Stimulated activated CD4-positive, alpha-beta T cell treated with anti-CD3 and anti-CD28 coated beads, Interleukin-4, amount 100 ng/mL, for 4 hours (primary cell): ENCODE measurements at places on chromosomes 5 and 9.

DNA sequence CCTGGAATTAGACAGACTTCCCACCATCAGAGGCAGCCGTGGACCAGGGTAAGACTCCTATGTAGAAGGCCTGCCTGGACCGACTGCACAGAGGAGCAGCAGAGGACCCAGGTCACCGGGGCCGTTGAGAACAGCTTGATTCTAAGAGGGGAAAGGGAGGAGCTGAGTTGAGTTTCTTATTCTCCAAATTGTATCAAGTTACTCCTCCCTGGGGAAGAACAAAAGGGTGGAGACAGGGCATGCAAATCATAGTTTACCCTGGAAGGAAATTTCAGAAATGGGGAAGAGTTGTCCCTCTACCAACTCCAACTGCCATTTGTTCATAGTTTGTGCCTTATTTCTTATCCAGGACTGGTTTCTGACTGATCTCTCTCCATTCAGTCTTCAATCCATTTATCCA lies 20.9 kb upstream of the SLC31A2 start:
- no peak for DNase-seq

DNA sequence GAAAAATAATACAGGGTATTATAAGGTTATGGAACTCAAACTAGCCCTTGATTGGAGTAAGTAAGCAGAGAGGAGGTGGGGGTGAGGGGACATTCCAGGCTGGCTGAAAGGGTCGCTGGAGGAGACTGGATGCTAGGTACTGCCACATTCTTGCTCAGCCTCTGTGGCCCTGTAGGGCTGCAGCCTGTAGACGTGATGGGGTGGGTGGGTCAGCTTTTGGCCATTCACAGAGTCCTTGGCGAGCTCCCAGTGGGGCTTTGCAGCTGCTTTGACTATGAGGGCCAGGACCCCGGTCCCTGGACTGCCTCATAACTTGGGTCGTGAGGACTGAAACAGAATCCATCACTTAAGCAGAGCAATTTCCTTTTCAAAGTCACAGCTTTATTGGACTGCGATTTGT lies 4.2 kb upstream of the GDNF start:
- no peak for DNase-seq

GRCh38 chr5:143550986-143551630 lies 147.6 kb upstream of the NR3C1 start:
- DNase-seq = no peak

DNA sequence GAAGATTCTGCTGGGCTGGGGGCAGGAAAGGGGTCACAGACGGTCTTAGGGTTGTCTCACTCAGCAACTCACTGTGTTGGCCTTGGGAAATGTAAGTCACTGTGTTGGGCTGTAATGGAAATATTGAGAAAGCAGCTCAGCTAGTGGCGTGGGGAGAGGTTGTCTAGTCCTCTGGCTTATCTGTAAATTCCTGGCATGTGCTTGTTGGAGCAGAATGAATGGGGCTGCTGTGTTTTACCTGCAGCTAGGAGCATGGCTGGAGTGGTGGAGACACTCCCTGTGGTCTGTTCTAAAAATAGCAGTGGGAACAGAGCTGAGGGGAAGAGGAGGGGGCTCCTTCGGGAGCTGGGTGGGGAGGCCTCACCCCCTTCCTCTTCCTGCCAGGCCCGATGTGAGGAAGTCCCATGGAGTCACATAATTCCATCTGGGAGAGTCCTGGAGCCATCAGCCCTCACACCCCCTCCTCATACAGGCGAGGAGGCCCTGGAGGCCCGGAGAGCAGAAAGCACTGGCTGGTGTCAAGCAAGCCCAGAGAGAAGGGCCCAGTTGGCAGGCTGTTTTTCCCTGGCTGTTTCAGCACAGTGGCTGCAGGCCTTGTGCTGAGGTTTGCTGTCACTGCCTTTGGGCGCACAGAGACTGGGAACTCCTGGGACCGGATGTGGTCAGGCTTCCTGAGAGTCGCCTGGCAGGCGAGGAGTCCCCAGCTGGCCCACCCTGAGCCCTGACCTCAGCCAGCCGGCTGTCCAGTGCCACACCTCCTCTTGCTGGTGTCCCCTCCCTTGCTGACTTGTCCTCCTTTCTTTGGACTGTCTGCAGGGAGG lies 84.9 kb downstream of the RGS3 start:
- peak; percentile 59 for DNase-seq

DNA sequence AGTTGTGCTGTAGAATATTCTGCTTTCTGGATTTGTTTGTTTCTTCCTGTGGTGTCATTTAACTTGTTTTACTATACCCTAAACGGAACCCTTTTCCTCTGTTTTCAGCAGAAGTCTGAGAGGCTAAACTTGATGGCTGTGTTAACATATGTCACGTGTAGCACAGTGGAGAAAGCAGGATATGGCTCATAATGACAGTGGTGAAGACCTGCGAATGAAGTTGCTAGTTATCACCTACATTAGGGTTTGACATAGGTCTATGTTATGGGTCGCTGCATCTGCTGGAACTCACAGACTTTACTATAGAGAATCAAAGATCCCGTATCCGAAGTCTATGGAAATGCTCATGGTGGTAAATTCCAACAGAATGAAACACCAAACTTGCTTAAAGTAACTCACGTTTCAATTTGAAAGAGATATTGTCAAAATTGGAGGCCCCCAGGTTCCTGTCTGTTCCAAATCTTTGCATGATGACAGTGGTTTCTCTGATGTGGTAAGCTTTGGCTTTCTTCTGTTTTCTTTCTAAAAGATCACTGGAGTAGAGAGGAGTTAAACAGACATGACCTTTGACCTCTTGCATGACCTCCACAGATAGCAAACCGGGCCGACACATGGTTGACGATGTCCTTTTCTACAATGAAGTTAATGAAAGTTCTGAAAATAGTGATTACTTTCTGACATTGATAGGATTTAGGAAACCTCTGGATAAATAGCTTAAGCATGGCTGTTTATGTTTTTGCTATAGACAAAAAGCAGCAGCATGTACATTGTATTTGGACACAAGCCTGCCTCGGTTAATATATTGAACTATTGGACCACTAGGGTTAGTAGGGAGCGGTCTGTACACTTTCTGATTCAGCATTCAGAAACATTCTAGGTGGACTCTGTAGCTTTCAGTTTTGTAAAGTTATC lies 3.1 kb upstream of the CATSPER3 start:
- DNase-seq = no peak

DNA sequence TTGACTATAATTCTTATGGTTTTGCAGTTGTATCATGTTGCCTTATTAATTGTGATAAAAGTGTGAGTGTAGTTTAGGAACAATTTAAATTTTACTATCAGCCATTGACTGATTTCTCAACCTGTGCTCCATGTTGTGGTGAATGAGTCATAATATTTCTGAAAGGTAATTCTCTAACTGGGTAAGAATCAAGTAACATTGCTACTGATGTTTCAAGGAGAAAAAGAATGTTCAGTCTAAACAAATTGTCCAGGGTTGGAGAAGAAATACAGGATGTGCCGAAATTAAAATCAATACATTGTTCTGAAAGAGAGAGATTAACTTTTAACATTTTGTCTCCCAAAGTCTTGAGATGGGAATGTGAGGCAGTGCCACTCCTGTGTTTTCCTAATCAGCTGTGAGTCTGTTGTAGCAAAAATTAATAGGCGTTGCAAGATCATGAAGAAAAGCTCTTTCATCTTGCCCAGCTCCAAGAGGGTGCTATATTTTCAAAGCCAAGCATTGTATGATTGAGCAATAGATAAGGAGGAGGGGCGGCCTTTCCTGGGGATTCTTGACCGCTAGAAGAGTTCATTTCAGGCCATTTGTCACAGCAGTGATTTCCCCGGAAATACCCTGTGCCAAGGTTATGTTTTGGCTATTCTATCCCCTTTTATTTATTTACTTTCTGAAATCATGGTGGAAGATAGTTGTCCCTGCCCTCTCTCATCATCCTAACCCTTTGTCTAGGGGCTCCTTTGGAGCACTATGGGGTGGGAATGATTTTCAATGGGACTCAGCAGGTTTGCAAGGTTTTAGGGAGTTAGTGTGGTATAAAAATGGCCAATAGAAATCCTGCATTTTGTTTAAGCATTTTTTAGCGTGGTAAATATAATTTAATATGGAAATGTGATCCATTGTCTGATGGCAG lies 151.6 kb downstream of the FOCAD start:
- no peak for DNase-seq

DNA sequence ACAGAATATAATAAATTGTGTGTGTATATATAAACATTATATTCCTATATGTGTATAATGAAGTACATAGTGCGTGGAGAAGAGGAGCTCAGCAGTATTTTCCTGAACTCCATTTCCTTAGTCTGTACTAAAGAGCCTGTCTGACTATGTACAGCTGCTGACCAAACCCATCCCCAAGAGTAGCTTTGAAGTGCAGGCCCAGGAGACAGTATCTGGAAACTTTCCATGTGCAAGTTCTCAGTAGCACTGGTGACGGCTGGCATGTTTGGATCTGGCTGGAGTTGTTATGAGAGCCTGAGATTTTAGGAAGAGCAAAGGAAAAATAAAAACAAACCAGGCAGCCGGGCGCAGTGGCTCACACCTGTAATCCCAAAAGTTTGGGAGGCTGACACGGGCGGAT lies 244.2 kb downstream of the RFK start:
- DNase-seq = no peak

GRCh38 chr9:136533775-136534157 lies 12.1 kb downstream of the NOTCH1 start:
- DNase-seq = peak; percentile 71
